ENCODE measurements at places on chromosomes 2 and 18.

DNA sequence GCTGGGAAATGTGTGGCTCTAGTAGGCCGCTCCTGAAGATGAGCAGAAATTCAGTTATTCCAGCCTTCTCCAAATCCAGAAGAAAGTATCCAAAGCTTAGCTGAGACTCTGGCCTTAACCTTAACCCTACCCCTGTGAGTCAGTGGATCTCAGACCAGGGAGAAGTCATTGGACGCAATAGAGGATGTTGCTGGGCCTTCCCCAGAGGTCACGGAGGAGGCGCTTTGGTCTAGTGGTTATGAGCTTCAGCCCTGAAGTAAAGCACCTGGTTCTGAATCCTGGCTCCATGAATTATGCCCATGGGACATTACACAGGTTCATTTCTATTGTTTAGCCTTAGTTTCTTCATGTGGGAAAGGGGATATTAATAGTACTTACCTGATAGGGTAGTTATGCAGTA lies 24.0 kb downstream of the PKDCC start:
- no peak for DNase-seq

DNA sequence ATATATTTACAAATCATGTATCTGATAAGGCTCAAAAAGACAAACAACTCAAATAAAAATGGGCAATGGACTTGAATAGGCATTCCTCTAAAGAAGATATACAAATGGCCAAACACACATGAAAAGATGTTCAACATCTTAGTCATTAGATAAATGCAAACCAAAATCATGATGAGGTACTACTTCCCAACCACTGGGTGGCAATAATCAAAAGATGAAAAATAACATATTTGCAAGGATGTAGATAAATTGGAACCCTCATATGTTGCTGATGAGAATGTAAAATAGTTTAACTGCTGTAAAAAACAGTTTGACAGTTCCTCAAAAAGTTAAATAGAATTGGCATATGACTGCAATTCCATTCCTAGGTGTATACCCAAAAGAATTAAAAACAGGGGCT lies 132.3 kb downstream of the TTC32 start:
- no peak for DNase-seq

DNA sequence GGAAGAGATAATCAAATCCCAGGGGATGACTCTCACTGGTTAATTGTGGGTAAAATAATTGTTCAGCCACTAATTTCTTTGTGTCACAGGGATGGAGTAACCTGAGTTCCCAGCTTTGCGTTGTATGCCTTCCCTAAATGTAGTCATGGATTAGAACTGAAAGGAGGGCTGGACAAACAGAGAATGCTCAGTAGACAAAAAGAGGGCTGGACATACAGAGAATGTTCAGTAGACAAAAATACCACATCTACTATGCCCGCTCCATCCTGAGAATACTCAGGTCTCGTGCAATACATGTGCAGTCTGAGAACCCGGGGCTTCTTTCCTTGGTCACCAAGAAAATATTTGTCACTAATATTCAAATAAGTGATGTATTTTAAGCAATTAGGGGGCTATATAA lies 497.9 kb downstream of the EPHA4 start:
- no peak for DNase-seq

- DNase-seq: no peak
Measured at GRCh38 chr2:10400568-10400977, 47.6 kb downstream of the ODC1 start.
